ENCODE measurements at places on chromosomes 2 and 18. TPM values are rescaled to one million over a fixed set of nuclear protein-coding genes. Genes with fewer than 3 reads are reported as not detected.
A peak's percentile ranks its signal among the peaks of the same experiment; 100 is the strongest.

DNA sequence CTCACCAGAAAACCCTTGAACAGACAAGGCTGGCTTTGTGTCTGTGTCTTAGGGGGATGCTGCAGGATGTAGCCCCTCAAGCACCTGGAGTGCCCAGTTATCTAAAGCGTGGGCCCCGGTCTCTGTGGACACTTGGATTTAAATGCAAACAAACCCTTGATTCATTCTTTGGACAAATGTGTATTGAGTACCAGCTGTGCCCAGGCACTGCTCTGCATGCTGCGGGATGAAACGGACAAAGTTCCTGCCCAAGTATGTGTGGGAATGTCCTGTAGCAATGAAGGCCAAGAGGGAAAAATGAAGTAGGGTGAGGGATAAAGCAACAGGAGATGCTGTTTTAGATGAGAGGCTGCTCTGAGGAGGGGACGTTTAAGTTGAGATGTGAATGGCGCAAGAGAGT lies 53.9 kb downstream of the BOLA3 start:
- H3K27ac ChIP-seq, result peak overlapping the region; percentile 2
- no peak overlapping the region for H3K4me3 ChIP-seq
- H3K27me3 ChIP-seq, result no peaks in the 10 kb centered on the region
- peaks cover 20% of the 10 kb centered on the region for H3K36me3 ChIP-seq

PFN4 gene
- 0.55 TPM for total RNA-seq

- H3K36me3 ChIP-seq, result no peaks in the 10 kb centered on the region
- DNase-seq, result no peak
- no peaks in the 10 kb centered on the region for H3K4me1 ChIP-seq
- no peak overlapping the region for H3K27ac ChIP-seq
- H3K27me3 ChIP-seq, result peaks cover 6% of the 10 kb centered on the region
- H3K4me3 ChIP-seq, result no peak overlapping the region
Observed at GRCh38 chr18:3479978-3480509, 30.1 kb downstream of the TGIF1 start.

DNA sequence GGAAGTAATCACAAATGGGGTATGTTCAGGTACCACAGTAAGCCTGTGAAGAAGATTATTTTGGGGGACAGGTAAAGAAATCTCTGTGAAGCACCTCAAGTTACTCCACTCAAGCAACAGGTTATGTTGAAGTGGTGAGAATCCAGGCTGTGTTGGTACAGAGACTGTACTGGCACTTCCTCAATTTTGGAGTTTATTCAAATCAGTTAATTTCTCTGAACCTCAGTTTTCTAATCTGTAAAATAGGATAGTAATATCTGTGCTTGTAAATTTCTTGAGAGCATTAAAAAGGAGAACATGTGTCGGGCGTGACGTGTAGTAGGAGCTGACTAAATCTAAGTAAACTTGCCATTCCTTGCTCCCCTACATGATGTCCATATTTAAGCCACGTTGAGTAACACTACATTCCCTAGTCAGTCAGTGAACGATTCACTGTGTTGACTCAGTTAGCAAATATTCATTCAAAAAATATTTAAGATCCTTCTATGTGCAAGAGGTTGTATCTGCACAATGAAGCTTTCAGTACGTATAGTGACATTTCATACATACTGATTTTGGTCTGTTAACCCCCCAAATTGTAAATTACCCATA lies 504.2 kb downstream of the ZEB2 start:
- H3K36me3 ChIP-seq, result no peaks in the 10 kb centered on the region
- no peak for DNase-seq
- H3K27ac ChIP-seq, result no peak overlapping the region

DNA sequence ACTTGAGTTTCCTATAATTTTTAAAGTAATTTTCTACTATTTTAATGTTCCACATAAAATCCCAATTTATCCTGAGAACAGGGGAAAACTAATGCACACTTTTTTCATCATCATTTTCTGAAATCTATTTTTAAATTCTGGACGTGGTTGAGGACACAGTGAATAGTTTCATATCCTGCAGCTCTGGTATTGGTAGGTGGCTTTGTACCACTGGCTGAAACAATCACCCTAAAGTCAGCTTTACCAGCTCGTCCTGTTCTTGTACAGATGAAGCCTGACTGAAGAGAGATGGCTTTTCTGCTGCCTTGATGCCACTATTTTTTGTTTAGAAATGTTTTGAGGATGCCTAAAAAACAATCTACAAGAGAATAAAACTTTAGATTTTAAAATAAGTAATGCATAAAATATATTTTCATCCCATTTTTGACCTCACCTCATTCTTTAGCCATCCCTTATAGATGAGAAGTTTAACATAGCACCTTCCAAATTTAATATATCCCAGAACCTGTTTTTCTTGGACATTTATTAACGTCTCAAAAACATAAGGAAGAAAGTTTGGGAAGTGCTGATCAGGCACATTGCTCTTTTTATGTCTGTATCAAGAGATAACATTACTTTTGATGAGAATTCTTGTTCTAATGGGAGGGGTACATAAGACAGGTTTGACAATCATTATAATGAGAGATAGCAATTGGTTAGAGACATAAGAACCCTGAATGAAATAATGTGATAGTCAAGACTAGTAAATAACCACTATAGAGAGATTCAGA lies 80.9 kb downstream of the GALNT1 start:
- H3K4me1 ChIP-seq, result no peaks in the 10 kb centered on the region
- no peak overlapping the region for H3K4me3 ChIP-seq
- no peak for DNase-seq

DNA sequence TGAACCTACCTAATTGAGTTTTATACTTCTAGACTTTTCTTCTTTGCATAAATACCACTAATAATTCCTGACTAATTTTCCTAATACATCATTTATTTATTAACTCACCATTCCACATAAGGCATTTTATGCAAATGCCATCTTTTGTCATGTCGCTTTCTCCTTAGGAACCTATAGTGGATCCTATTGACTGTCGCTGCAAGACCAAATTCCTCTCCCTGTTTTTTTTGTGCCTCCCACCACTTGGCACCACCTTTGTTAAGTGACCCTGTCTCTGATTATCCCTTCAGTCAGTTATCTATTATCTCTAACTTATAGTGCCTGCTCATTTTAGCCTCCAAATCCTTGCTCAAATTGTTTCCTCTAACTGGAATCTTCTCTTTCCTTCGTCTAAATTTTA lies 19.5 kb downstream of the UNC80 start:
- H3K27me3 ChIP-seq, result no peaks in the 10 kb centered on the region
- DNase-seq, result no peak
- no peaks in the 10 kb centered on the region for H3K36me3 ChIP-seq

LMAN2L gene
- 36.0 TPM for total RNA-seq

GRCh38 chr18:36592282-36592681 lies 236.5 kb downstream of the TPGS2 start:
- H3K27ac ChIP-seq, result no peak overlapping the region
- no peak overlapping the region for H3K4me3 ChIP-seq
- no peak for DNase-seq
- peaks cover 3% of the 10 kb centered on the region for H3K27me3 ChIP-seq
- H3K36me3 ChIP-seq, result no peaks in the 10 kb centered on the region

ATL2 gene
- 56.0 TPM for total RNA-seq

TMEM237 gene
- 57.8 TPM for total RNA-seq

EML6 gene
- total RNA-seq, result 2.6 TPM

GRCh38 chr18:48472610-48473009 lies 63.4 kb upstream of the ZBTB7C start:
- DNase-seq, result no peak
- no peaks in the 10 kb centered on the region for H3K36me3 ChIP-seq
- H3K27me3 ChIP-seq, result peaks cover 12% of the 10 kb centered on the region
- H3K27ac ChIP-seq, result no peak overlapping the region

PLCD4 gene
- 0.38 TPM for total RNA-seq

- peaks cover 22% of the 10 kb centered on the region for H3K36me3 ChIP-seq
- H3K4me1 ChIP-seq, result peaks cover 7% of the 10 kb centered on the region
- H3K27me3 ChIP-seq, result no peaks in the 10 kb centered on the region
- DNase-seq, result no peak
Observed at GRCh38 chr18:3273042-3273441, 11.1 kb downstream of the MYL12B start.

FMNL2 gene
- total RNA-seq, result 108 TPM

- no peaks in the 10 kb centered on the region for H3K27me3 ChIP-seq
- peaks cover 76% of the 10 kb centered on the region for H3K4me1 ChIP-seq
- H3K36me3 ChIP-seq, result peaks cover 6% of the 10 kb centered on the region
- H3K4me3 ChIP-seq, result peak overlapping the region; percentile 6
Observed at GRCh38 chr18:76455003-76455676, 39.9 kb downstream of the ZNF516 start.

GRCh38 chr2:241479026-241479898 lies 29.1 kb downstream of the STK25 start:
- H3K27ac ChIP-seq, result no peak overlapping the region
- no peak overlapping the region for H3K4me3 ChIP-seq
- DNase-seq, result no peak
- H3K4me1 ChIP-seq, result no peaks in the 10 kb centered on the region
- no peaks in the 10 kb centered on the region for H3K27me3 ChIP-seq

DNA sequence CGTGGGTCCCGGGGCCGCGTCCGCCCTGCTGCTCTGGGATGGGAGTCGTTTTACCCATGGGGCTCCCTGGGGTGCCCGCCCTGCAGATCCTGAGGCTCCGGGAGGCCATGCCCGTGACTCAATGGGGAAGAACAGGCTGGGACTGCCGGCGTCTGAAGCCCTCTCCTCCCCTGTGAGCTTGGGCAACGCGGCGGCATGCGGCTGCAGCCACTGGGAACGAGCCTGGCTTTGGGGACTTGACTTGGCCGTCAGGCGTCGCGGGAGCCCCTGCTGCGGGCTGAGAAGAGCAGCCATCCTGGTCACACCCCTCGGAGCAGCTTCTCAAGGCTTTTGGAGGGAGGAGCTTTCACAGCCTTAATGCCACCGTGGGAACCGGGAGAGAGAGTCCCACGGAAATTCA lies 126.9 kb upstream of the CTDP1 start:
- H3K4me3 ChIP-seq, result no peak overlapping the region
- H3K27me3 ChIP-seq, result no peaks in the 10 kb centered on the region
- H3K36me3 ChIP-seq, result no peaks in the 10 kb centered on the region
- DNase-seq, result no peak

DNA sequence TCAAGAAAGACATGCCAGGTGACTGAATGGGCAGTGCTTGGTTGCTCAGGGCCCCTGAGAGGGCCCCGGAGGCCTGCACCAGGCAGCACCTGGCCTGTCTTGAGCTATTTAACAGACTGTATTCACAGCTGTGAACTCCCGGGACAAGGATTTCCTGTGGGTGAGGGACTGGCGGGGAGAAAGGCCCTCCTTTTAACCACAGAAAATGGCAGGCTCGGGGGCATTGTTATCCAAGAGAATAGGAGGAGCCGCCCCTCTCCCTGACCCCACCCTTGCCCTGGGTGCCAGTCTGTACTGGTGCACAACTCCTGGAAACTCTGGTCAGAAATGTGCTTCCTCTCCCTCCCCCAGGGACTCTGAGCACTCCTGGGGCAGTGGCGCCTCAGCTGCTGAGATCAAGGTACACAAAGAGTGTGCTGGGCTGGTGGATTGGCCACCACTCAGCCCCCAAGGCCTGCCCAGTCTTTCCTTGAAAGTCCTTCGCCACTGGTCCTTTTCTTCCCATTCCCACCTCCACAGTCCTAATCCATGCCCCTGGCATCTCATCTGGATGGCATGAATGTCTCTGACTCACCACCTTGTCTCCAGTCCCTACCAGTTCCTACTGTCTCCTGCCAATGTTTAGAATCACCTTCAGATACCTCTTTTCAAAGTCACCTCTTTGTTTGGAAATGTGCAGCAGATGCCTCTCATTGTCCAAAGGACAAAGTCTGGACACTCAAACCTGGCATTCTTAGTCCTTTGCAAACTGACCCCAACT lies 19.6 kb upstream of the EPAS1 start:
- no peak overlapping the region for H3K4me3 ChIP-seq
- no peak overlapping the region for H3K27ac ChIP-seq
- peaks cover 3% of the 10 kb centered on the region for H3K4me1 ChIP-seq
- no peak for DNase-seq

GRCh38 chr2:207143215-207144172 lies 22.3 kb downstream of the KLF7 start:
- DNase-seq, result no peak
- H3K27ac ChIP-seq, result peak overlapping the region; percentile 79
- H3K4me1 ChIP-seq, result peaks cover 26% of the 10 kb centered on the region

- peaks cover 15% of the 10 kb centered on the region for H3K27me3 ChIP-seq
- H3K36me3 ChIP-seq, result peaks cover 7% of the 10 kb centered on the region
Observed at GRCh38 chr2:236805800-236806531, 236.3 kb downstream of the ACKR3 start.

DNA sequence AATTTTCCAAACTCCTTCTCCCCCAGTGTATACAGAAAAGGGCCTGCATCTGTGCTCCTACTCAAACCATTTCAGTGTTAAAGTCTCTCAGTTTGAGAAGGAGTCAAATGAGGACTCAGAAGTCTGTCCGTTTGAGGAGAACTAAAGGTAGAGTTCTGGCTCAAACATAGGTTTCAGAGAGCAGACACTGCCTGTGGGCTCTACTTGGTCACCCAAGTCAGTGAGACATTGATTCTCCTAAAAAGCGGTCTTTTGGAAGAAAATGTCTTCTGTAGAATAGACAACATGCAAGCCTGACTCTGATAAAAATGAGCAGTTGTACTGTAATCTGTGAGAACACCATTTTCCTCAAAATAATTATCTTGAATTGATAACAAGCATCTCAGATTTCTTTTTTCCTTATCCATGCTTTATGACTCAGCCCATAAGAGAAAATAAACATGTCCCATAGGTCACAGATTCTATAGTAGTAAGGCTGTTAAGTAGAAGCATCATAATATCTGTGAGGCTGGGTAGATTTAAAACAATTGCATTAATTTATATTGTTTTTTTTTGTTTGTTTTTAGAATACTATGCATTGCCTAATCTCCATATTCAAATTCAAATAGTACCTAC lies 82.8 kb downstream of the ASXL3 start:
- H3K4me3 ChIP-seq, result no peak overlapping the region
- H3K4me1 ChIP-seq, result no peaks in the 10 kb centered on the region
- H3K27ac ChIP-seq, result no peak overlapping the region

GRCh38 chr2:72012886-72013574 lies 134.6 kb downstream of the CYP26B1 start:
- no peaks in the 10 kb centered on the region for H3K36me3 ChIP-seq
- DNase-seq, result no peak
- no peak overlapping the region for H3K4me3 ChIP-seq
- H3K4me1 ChIP-seq, result no peaks in the 10 kb centered on the region
- H3K27ac ChIP-seq, result no peak overlapping the region

GRCh38 chr2:38898256-38898655 lies 8.6 kb downstream of the ARHGEF33 start:
- no peak overlapping the region for H3K27ac ChIP-seq
- H3K27me3 ChIP-seq, result no peaks in the 10 kb centered on the region

DNA sequence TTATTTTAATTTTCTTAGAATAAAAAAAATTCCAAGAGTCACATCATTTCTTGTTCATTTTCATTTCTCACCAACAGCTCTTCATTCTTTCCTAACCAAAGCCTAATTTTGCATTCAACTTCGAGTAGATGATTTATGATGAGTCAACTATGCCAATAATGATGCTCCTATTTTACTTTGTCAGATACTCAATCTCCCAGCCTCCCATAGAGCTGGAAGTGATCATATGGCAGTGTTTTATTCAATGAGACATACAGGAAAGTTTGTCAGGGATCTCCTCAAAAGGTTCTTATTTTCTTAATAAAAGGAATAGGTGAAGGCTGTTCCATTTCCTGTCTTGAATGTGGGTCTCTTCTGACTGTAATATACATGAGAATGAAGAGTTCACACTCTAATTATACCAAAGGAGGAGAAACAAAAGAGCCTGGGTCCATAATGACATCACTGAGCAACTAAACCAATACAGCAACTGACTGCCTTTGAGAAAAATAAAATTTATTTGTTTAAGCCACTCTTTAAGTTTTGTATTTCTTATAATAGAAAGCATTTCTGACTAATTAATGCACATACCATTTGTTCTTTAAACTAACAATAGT lies 231.2 kb upstream of the CYP26B1 start:
- DNase-seq, result no peak
- H3K4me1 ChIP-seq, result peaks cover 8% of the 10 kb centered on the region
- peaks cover 28% of the 10 kb centered on the region for H3K36me3 ChIP-seq
- no peaks in the 10 kb centered on the region for H3K27me3 ChIP-seq
